ENCODE measurements at places on chromosomes 16 and 17. TPM values are rescaled to one million over a fixed set of nuclear protein-coding genes. Genes with fewer than 3 reads are reported as not detected.

The LRRC59 gene
- 20.0 TPM for total RNA-seq

The TBX21 gene
- 0.13 TPM for total RNA-seq

The STAT3 gene
- 119 TPM for total RNA-seq

The RASL10B gene
- 8.2 TPM for total RNA-seq
